Islet precursor cell (in vitro differentiated cells): ENCODE measurements at places on chromosomes 12 and 14.

- DNase-seq: peak; percentile 64
Observed at GRCh38 chr12:52280319-52280795, 5.9 kb downstream of the KRT86 start.

- DNase-seq: peak; percentile 74
Observed at GRCh38 chr12:54420766-54421144, 1.7 kb upstream of the ITGA5 start.

- DNase-seq: no peak
Observed at GRCh38 chr12:115355301-115355700, 671.3 kb upstream of the TBX3 start.

- DNase-seq: no peak
Observed at GRCh38 chr12:94706250-94706661, 55.9 kb upstream of the TMCC3 start.

DNA sequence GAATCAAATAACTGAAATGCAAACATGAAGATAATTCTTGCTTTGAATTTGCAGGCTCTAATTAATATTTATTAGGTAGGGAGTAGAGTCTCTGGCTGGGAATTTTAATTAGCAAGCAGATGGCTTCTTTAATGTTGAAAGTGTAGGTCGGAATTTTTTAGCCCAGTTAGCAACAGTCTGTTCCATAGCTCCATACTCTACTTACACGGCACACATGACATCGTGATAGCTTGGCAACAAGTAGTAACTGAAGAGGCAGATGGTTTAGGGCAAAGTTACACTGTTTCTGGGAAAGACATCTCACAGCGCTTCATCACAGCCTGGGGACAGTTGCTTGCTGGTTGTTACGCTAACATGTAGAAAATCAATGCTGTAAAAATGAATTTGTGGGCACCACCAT lies 710.7 kb downstream of the GALC start:
- DNase-seq: no peak

DNA sequence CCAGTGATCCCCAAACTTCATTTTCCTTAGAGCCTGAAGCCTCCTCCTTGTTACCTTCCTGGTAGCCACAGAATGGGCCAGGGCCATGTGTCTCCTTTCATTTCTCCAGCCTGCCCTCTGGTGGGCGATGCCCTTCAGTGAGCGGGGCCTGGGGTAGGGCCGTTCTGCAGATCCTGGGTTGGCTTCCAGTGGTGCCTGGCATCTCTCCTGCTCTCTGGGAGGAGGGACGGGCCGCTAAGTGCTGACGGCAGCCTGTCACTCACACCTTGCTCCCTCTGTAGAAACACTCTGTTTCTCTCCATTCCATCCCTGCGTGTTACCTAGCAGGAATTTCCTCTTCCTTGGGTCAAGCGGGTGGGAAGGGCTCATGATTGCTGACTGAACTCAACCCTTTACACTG lies 232.1 kb downstream of the CACNA1C start:
- DNase-seq: peak; percentile 93
